Activated T-cell treated with anti-CD3 and anti-CD28 coated beads for 4 hours (primary cell): ENCODE measurements at places on chromosomes 2 and 18.

GRCh38 chr2:151881342-151881741 lies 53.1 kb upstream of the ARL5A start:
- DNase-seq: no peak

DNA sequence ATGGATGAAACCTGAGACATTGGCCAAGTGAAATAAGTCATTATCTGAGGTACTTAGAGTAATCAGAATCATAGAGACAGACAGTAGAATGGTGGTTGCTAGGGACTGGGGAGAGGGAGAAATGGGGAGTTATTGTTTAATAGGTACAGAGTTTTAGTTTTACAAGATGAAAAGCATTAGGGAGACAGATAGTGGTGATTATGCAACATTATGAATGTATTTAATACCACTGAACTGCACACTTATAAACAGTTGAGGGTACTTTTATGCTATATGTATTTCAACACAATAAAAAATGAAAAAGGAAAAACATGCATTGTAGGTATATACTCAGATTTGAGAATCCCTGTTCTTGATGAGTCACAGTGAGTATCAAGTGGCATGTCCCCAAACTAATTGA lies 59.7 kb downstream of the EPC2 start:
- no peak for DNase-seq

GRCh38 chr2:71556692-71557250 lies 103.4 kb downstream of the DYSF start:
- no peak for DNase-seq

GRCh38 chr2:23376972-23377371 lies 8.0 kb upstream of the KLHL29 start:
- DNase-seq: no peak

- DNase-seq: no peak
Observed at GRCh38 chr2:150357770-150358467, 129.5 kb downstream of the RND3 start.

DNA sequence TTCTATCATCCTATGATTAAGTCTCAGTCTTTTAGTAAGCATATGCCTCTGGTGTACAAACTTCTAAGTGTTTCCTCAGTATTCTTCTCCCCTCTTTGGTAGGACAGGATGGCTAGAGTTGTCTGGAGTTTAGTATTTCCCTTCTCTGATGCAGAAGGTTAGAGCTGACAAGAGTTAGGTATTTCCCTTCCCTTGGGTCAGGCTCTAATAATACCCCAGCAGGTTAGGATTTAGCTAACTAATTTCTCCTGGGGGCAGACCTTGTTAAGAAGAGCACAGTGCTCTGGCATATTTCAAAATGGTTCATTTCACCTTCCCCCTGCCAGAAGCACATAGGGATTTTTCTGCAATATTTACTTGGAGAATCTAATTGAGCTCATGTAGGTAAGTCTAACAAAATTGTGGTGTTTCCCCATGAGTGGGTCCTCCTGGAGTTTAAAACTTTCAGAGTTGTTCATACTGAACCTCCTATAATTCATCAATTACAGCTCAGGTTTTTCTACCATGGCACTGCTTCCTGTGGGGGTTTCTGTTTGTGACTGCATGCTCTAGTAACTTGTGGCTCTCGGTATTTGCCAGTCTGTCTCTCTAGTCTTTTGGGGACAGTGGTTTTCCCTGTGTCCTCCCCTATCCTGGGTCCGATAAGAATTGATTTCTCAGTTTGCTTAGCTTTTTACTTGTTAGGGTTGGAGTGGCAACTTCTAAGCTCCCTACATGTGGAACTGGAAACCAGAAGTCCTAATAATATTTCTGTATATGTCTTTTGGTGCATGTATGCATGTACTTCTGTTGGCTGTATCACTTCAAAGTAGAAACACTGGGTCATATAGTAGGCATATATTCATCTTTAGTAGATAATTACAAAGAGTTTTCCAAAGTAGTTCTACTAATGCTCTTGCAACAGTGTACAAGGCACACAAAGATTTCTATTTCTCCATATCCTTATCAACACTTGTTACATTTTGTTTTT lies 77.7 kb downstream of the GDF7 start:
- DNase-seq: no peak

- DNase-seq: no peak
Observed at GRCh38 chr2:27811768-27812167, 40.2 kb downstream of the MRPL33 start.

- DNase-seq: no peak
Observed at GRCh38 chr2:171271971-171272436, 111.3 kb upstream of the TLK1 start.
